ENCODE measurements at places on chromosomes 4 and X.

GRCh38 chr4:115596265-115597001, 483.0 kb upstream of the NDST4 start:
- DNase-seq, result no peak

DNA sequence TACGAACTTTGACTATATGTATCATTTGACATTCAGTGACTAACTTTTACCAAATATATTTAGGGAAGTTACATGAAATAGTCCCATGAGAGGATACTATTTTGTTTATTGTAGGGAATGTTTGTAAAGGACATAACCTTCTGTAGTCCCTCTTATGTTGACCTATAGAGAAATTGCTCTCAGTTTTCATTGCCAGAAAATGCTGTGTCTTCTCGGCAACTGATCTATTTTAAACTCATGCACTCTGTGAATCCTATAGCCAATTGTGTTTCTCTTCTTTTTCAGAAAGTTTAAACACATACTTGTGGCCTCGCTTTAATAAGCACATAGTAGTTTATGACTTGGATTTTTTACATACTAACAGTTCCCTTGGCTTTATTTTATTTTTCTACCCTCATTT, 38.2 kb downstream of the DMP1 start:
- DNase-seq, result no peak

DNA sequence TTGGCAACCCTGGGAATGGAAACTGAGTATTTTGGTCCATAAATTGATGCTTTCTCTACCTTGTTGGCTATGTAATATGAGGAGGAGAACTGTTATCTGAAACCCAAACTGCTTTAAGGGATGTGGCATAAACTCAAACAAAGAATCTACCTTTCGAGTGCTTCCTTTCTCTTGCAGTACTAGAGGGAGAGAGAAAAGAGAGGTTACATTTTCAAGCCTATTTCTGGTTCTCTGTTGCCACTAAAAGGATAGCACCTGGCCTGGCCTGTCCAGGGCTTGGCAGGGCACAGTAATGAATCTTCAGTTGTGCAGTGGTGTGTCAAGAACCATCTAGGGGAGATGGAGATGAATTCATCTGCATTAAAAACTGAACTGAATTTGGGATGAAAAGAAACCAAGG, 308.6 kb downstream of the PTTG2 start:
- no peak for DNase-seq

DNA sequence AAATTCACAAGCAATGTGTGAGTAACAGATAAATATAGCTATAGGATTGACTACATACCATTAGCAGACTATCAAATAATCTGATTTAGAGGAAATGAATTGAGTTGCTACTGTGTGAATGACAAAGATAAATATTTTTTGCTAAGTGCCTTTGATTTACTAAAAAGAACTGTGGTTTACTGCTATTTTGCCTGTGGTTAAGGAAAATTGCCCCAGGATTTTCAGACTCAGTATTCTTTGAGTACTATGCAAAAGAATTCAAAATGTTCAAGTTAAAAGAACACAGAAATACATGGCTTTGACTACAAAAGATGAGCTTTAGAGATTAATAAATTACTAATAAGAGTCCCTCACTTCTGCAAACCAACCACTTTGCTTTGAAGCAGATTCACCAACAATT, 853.8 kb downstream of the ADGRL3 start:
- no peak for DNase-seq

GRCh38 chrX:82816562-82816961, 691.5 kb upstream of the POU3F4 start:
- no peak for DNase-seq
